Activated CD4-positive, alpha-beta T cell treated with anti-CD3 and anti-CD28 coated beads, Interleukin-2, amount 50 U/mL, for 48 hours (primary cell): ENCODE measurements at places on chromosomes 5 and 9.

DNA sequence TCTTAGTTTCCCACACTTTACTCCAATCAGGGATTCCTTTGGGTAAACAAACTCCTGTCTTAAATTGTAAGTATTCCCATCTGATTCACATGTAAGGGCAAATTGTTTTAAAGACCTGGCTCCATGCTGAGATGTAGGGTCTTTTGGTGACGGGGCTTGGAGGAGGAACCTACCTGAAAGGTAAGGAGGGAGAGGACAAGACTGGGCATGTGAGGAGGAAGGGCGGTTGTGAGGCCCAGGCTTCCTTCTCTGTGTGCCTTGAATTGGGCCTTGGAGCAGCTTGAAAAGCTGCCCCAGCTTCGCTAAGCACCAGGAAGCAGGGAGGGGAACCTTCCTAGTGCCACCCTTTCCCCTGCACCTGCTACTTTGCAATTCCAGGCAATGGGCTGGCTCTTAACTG, 86.8 kb downstream of the C9orf152 start:
- DNase-seq: no peak

DNA sequence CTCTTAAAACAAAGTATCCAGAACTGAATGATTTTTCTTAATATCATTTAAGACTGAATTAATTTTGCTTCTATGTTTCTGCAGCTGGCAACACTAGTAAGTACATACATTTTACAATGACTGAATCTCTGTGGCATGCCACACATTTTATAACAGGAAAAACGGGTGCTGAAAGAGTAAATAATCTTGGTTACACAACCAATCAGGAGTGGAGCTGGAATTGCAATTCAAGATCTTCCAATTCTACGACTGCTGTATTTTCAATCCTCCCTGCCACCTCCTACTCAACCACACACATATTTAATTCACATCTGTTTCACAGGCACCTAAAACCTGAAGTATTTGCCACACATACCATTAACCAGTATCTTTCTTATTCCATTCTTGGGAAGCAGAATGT, 52.7 kb upstream of the NR5A1 start:
- no peak for DNase-seq

GRCh38 chr9:130824643-130825350, 10.3 kb upstream of the ABL1 start:
- no peak for DNase-seq

- no peak for DNase-seq
These were observed 13.7 kb upstream of the ODF2 start for GRCh38 chr9:128442150-128442549.

- no peak for DNase-seq
These were observed 580.2 kb upstream of the PTPRD start for GRCh38 chr9:11192993-11193392.

DNA sequence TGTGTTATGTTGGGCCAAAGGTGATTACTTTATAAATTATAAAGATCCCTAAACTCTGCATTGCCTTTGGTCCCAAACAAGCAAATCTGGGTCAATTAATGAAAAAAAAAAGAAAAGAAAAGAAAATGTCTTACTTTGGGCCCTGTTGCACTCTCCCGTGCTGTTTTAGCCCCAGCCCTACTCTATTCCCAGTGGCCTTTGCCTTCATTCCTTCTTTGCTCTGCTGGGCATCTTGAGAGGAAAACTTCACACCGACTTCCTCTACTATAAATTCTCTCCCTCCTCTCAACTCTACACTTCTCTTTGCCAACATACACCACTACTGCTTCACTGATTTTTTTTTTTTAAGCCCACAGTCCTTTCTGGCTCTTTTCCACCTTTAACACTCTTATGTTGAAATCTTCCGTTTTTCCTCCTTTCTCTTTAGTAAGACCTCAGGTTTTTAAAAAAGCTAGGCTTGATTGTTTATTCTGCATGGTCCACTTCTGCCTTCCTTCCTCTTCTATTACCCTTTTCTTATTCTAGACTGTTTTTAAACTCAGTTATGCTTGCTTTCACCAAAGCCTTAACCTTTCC, 4.5 kb upstream of the MSMP start:
- no peak for DNase-seq

- peak; percentile 76 for DNase-seq
These were observed 69.1 kb downstream of the ARRDC3 start for GRCh38 chr5:91313757-91314673.

- DNase-seq: no peak
These were observed 16.6 kb downstream of the USP20 start for GRCh38 chr9:129851821-129852220.
